CD4-positive, alpha-beta T cell treated with Interleukin-17A for 4 hours (primary cell): ENCODE measurements at places on chromosomes 3 and 15.
A peak's percentile ranks its signal among the peaks of the same experiment; 100 is the strongest.

- DNase-seq: no peak
These were observed 21.0 kb downstream of the PDZRN3 start for GRCh38 chr3:73603762-73604171.

DNA sequence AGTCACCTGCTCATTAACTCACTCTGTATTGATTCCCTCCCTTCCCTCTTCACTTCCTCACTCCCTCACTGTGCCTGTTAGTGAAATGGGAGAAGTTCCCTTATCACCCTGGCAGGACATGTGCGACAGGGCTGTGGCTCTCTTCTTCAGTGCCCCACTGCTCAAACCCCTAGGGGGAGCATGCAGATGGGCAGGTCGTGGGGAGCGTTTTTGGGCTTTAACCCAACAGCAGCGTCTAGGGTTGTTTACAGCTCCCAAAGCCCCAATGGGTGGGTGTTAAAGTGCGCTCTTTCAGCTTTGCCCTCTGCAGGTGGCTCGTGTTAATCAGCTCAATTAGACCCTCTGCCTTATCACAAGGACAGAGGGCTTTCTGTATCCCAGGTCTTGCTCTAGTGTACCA, 447.8 kb upstream of the PROK2 start:
- no peak for DNase-seq

GRCh38 chr15:79978655-79979514, 7.9 kb upstream of the BCL2A1 start:
- DNase-seq: no peak

DNA sequence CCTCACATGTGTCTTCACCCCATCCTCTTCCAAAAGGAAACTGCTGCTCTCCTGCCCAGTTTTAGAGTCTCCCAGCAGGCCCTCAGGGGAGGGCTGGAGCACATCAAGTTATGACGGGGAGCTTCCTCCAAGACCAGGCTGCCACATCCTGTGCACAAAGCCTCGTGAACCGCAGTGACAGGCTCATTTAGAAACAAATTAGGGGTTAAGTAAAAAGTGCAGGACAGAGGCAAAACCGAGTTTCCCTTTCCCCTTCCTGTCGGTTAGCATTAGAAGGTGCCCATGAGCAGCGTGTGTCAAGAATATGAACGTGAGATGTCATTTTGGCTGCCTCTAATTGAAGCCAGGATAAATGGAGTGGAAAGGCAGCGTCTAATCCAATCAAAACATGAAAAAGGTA, 199.7 kb downstream of the ARRDC4 start:
- peak; percentile 8 for DNase-seq

- no peak for DNase-seq
These were observed 65.3 kb upstream of the SNRK start for GRCh38 chr3:43221076-43221475.

GRCh38 chr3:25000971-25001591, 427.0 kb upstream of the RARB start:
- DNase-seq: no peak

DNA sequence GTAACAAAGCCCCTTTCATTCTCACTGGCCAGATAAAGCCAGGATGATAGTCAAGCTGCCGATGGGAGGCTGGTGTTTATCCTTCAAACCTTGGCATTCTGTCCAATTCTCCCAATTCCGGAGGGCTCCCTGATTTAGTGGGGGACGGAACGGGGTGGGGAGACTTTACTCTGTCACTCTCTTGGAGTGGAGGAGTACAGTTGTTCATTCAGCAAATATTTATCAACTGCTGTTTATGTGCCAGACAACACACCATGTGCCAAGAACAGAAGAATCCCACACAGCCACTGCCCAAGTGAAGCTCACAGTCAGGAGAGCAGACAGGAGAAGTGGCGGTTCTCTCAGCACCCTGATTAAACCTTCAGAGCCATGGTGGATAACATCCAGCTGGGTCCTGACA, 63.3 kb downstream of the WNT5A start:
- DNase-seq: no peak

- DNase-seq: no peak
These were observed 119.4 kb upstream of the IQSEC1 start for GRCh38 chr3:13192471-13193213.

- DNase-seq: no peak
These were observed 6.1 kb downstream of the RNU5B-1 start for GRCh38 chr15:65310431-65311137.

DNA sequence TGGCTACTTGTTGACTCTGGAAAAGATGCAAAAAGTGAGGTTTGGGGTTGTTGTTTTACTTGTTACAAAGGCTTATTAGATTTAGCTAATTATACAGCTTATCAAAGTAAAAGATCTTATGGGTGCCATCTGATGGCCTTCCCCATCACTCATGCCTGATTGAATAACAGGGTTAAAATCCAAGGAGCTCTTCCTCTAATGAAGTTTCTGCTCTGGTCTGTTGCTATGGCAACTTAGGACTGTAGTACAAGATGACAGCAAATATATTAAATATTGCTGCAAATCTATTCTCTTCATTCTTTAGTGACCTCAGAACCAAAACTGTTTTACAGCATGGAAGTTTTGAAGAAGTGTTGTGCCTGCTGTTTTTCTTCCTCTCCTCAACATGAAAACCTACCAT, 45.6 kb upstream of the SRGAP3 start:
- no peak for DNase-seq

DNA sequence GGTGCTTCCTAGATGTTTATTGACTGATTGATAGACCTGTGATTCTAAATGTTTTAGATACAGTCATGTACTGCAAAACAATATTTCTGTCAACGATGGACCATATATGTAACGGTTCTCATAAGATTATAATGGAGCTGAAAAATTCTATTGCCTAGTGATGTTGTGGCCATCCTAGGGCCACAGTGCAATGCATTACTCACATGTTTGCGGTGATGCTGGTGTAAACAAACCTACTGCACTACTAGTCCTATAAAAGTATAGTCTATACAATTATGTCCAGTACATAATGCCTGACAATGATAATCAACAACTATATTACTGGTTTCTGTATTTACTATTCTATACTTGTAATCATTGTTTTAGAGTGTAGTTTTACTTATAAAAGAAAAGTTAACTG, 46.8 kb downstream of the CHST2 start:
- DNase-seq: no peak

- no peak for DNase-seq
These were observed 38.9 kb upstream of the ALCAM start for GRCh38 chr3:105327662-105328337.

DNA sequence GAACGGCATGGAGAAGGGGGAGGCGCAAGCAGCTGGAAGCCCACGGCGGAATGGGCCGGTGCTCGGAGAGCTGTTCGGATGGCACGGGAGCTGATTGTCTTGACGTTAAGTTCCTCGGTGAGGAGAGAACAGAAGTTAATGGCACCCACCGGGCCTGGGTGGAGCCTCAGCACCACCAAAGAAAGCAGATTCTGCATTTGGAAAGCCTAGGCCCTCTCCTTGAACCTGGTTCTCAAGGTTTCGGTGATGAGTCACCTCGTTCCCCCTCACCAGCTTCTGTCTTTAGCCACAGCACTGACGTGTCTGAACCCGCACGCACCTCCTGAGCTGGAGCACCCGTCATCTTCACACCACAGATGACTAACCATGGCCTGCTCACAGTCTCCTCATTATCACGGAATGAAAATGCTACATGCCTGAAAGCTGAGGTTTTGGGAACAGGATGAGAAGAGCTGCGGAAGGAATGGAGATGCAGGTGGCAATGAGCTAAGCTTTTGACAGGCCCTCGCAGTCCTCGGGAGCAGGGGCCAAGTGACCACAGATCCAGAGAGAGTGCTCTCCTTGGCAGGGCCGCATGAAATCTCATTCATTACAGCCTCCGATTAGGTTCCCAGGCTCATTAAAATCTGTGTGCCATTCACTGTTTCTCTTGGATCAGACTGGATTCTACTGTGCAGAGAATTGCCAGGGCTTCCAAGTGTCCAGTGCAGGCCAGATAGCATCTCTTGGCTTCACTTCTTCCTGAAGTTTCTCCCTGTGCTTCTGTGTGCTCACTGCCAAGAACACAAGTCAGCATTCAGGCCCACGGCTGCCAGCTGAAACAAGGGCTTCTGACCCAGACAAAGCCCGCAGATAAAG, 96.3 kb upstream of the DLG1 start:
- peak; percentile 25 for DNase-seq

GRCh38 chr15:83498374-83498773, 51.2 kb downstream of the SH3GL3 start:
- no peak for DNase-seq

DNA sequence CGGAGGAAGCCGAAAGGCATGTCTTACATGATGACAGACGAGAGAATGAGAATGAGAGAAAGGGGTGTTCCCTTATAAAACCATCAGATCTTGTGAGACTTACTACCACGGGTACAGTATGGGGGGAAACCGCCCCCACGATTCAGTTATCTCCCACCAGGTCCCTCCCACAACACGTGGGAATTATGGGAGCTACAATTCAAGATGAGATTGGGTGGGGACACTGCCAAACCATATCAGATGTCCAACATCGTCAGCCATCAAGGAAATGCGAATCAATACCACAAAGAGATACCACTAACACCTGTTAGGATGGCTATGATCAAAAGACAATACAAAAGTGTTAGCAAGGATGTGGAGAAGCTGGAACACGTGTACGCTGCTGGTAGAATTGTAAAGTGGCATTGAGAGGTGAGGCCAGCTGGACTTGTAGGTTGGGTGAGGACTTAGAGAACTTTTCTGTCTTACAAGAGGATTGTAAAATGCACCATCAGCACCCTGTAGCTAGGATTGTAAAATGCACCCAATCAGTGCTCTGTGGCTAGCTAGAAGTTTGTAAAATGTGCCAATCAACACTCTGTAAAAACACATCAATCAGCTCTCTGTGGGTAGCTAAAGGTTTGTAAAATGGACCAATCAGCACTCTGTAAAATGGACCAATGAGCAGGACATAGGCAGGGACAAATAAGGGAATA, 37.5 kb downstream of the VGLL4 start:
- no peak for DNase-seq

DNA sequence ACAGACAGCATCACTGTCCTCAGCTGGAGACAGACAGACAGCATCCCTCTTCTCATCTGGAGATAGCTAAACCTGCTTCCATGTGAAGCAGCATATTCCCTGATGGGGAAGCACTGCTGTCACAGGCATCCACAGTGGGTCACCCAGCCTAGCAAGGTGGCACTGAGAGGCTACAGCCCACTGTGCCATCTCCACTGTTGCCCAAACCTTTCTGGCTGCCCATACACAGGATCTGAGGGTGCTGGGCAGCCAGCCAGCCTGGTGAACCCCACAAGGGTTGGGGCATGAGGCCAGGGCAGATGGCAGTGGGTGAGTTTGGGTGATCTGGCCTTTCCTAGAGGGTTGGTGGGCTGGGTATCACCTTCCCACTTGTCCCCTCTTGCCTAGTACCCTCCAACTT, 11.7 kb downstream of the CHST13 start:
- no peak for DNase-seq

DNA sequence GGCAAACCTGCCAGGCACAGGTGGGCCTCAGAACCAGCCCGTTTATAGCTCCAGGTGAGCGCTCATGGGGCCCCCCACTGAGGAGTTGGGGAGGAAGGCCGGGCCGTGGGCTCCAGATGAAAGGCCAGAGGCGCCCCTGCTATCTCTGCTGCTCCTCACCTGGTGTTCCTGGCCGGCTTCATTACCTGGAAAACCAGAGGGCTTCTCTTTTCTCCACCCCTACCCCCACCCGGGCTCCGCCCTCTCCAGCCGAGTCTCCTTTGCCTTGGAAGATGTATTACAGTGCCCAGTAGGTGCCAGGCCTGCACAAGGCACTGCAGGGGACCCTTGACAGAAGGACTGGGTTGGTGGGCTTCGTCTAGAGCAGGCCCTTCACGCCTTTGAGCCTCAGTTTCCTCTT, 111.4 kb downstream of the WNT7A start:
- DNase-seq: no peak

DNA sequence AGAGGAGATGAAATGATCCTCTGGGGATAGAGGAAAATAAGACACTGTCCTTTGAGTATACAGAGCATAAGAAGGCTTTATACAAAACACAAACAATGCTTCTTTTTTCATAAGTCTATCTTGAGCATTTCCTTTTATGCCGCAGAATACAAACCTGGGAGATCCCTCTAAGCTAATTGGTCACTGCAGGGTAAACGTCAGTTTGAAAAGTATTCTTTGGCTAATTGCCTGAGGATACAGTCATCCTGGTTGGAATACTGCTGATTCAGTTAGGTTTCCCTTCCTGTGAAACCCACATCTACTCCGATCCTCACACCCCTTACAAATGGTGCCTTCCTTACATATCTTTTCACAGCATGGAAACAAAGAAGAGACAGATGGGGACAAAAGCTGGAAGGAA, 10.6 kb downstream of the WNT5A start:
- DNase-seq: no peak

DNA sequence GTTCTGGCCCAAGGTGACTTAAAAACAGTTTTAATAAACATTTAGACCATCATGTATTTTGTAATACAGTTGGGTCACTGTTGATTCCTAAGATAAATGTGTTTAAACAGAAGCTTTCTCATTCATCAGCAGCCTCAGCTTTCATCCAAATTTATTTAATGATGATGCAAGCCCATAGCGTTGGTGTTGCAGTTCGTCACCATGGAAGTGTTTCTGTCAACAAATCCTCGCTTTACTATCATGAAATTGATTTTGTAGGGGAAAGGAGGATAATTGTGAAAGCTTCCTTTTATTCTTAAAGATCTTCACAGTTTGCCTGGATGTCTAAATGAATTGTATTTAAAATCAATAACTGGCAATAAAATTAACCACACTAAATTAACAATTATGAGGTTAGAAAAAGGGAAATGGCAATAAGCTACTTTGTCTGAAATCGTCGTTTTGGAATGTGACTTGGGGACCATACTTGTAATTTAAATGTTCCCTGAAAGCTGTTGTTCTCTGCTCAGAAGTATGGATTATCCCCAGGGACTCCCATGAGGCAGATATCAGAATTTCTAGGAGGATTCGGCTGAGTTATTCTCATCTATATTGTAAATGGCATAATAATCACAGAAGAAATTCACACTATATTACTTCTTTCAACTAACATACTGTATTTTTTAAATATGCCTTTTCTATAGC, 29.0 kb downstream of the CMSS1 start:
- no peak for DNase-seq

DNA sequence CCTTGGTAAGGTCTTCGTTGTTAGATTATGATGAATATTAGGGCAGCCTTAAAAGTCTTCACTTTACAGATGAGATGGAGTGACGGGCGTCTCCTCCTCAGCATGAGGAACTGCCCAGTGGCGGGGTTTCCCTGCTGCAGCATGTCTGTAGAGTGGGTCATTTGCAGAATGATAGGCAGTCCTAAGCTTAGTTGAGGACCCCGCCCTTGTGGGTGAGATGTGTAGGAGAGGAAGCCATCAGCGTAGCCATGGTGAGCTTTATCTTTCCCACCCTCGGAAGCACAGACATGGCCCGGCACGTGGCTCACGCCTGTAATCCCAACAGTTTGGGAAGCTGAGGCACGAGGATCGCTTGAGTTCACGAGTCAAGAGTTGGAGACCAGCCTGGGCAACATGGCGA, 877 bp downstream of the NIT2 start:
- DNase-seq: peak; percentile 11

DNA sequence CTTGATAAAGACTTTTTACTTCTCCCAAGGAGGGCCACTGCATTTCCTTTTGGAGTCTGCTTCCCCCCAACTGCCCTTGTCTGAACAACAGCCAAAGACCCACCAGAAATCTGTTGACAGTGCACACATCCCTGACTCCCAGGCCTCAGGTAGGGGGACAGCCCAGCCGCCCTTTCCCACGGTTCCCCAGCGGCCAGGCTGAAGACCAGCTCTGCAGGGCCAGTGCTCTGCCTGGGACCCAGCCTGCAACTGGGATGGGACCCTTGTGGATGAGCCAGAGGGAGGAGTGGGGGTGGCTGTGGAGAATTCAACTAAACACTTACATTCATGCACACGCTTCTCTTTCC, 8.1 kb upstream of the PRR23E start:
- no peak for DNase-seq
